Osteocyte (in vitro differentiated cells): ENCODE measurements at places on chromosomes 11 and 22.

DNA sequence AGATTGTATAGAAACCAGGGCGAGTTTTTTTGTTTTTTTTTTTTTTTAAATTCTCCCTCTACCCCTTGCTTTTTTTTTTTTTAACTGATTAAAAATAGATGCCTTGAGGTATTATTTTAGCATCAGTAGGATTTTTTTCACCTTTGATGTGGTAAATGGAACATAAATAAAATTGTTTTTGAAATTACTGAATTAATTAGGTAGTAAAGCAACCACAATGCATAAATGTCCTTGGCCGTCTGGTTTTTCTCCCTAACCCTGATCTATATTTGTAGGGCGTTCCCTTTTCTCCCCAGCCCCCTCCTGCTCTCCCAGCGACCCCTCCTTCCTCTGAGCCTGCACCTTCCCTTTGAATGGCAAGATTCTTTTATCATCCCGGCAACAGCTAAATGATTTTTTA, 107.8 kb downstream of the ZBTB16 start:
- DNase-seq: no peak

DNA sequence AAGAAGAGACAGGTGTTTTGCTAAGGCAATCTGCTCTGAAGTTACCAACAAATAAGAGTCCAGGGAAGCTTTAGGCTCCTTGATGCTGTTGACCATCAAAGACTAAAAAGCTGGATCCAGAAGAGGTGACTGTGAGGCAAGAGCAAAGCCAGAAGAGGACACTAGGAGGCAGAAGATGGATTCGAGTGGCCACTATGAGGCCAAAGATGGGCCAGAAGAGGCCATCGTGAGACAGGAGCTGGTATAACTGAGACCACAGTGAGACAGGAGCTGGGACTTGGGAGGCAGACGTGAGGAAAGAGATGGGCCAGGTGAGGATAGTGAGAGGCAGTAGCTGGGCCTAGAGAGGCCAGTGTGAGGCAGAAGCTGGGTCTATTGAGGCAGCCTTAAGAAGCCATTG, 37.7 kb downstream of the OR4C45 start:
- DNase-seq: peak; percentile 44

- peak; percentile 75 for DNase-seq
Observed at GRCh38 chr22:44225091-44225689, 44.5 kb downstream of the PARVG start.

DNA sequence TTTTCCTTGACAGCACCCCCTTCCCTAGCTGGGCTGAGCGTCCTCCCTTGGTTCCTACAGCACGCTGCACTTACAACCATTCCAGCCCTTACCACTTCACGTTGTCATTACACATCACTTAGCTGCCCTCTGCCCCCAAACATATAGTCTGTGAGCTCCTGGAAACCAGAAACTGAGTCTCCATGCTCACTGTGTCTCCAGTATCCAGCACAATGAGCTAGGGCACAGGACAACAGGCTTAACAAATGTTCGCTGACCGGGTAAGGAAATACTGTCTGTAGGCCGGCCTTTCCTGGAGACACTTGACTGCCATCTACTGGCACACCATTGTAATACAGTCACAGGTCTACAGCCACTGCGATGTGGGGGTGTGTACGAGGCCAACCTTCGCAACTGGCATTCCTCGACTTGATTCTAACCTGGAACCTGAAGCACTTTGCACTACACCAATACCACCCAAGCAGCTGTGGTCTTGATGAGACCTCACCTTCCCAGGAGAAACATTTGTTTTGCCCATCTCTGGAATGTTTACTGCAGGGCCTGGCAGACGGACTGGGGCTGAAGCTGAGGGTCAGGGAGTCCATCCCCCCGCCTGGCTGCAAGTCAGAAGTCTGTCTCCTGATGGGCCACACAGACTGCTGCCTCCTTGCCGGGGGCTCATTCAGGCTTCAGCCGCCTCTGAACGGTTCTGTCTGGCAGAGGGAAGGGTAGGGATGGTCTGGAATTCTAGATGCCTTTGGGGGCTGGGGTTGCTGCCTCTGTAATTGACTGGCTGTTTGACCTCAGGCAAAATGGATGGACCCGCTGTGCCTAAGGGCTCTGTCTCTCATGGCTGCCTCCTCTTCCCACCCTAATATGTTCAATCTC, 72.0 kb downstream of the SYN3 start:
- DNase-seq: no peak

DNA sequence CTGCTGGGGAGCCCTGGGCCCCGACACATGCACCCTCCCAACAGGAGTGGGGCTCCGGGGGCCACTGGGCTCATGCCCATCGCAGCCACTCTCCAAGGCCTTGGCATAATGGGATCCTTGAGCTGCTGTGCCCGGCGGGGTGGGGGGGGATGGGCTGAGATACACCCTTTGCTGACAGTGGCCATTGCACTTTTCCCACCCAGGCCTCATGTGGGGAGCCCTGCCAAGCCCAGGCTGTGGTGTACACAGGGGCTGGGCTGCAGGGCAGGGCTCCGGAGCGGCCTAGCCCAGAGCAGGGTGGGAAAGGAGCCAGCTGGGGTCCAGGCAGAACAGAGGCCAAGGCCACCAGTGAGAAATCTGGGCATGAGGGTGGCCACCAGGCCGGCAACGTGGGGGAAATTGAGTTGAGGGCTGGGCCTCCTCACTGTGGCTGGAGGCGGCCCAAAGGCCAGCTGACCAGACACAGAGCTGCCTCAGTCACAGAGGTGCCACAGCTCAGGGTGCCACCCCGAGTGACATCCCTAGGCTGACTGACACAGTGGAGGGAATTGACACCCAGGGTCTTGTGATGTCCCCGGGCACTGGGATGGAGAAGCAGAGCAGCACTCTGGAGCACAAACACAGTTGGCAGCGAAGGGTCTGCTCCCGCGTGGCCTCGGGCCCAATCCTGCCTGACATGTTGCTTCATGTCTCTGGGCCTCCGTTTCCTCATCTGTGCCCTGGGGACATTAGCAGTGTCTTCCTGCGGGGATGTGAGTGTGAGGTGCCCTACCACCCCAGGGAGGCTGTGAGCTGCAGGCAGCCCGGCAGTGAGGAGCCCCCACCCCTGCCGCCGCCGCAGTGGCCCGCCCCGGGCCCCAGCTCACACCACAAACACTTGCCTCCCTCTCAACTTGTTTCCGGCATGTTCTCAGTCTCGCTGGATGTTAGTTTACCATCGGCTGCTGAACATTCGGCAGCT, 30.4 kb downstream of the RTN4R start:
- DNase-seq: no peak

GRCh38 chr11:134438542-134439537, 26.8 kb upstream of the B3GAT1 start:
- no peak for DNase-seq
